EH (cell line): ENCODE measurements at places on chromosomes 6 and 20.

DNA sequence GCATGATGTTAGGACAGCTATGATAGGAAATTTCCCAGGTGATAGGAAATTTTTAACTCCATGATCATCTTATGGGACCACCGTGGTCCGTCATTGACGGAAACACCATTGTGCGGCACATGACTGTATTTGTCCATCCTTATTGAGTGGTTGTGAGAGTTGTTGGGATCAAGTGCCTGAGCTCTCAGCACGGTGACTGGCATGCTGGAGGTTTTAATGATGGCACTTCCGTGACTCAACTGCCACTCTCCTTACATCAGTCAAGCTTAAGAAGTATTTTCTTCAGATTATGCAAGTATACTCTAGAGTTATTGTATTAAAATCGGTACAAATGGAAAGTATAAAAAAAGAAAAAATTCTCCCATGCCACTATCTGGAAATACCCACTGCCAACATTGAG lies 20.7 kb downstream of the PBOV1 start:
- no peak for DNase-seq

DNA sequence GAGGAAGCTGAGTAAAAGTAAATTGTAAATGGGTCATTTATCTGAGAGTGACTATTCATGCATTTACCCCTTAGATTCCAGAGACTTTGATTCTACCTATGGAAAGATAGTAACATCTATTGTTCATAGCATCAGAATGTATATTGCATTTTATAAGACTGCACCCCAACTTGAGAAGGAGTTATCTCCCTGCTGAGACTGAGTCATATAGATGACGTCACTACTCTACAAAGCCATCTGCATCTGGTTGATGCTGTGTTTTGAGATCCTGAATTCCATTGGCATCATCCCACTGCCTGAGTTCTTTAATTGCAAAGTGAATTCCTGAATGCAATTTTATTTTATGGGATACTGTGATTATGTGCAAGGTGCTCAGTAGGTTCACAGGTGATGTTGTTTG lies 444.0 kb upstream of the SLC35B3 start:
- DNase-seq = no peak

- no peak for DNase-seq
These were observed 100.0 kb downstream of the RPP40 start for GRCh38 chr6:4903751-4904370.

DNA sequence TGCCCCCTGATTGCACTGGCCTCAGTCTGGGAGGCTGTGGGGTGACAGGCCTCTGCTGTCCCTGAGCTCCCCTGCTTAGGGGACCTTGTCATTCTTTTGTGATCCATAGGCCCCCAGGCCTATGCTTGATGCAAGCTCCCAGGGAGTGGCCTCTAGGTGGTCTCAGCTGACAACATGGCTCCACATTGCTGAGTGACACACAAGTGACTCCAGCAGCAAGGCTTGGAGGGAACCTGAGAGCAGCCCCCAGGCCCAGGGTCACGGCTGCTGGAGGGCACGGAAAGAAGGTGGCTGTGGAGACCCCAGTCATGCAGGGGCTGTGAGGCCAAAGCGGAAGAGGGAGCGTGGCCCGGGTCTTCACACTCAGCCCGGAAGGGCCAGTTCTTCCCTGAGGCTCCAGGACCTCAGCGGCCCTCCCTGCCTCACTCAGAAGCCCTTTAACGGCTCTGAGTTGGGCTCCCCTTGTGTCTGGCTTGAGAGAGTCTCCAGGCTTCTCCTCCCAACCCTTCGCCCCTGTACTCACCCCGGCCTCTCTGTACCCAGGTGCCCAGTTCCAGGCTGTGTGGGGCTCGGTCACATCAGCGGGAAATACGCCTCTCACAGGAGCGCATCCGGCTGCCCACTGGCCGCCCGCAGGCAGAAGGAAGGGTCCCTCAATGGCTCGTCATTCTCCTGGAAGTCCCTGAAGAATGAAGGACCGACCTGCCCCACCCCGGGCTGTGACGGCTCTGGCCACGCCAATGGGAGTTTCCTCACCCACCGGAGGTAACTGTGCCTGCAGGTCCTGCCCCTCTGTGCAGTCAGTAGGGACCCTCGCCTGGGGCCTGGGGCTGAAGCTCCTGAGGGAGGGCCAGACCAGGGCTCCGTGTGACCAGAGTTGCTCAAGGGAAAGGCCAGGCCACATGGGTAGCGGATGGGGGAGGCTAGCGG lies 23.7 kb upstream of the PCMTD2 start:
- DNase-seq = no peak

GRCh38 chr20:56014151-56014550 lies 8.8 kb upstream of the CBLN4 start:
- DNase-seq = no peak

GRCh38 chr6:25013246-25013645 lies 77.5 kb upstream of the RIPOR2 start:
- DNase-seq = no peak

- DNase-seq = peak; percentile 50
These were observed 23.6 kb downstream of the PKHD1 start for GRCh38 chr6:52063584-52064344.
